NCI-H1048 (cell line): ENCODE measurements at places on chromosomes 7 and 10.

- DNase-seq, result no peak
Observed at GRCh38 chr10:71527135-71527534, 130.4 kb downstream of the CDH23 start.

- DNase-seq, result no peak
Observed at GRCh38 chr7:19024261-19024660, 93.2 kb downstream of the TWIST1 start.

- no peak for DNase-seq
Observed at GRCh38 chr7:7882888-7883287, 85.7 kb upstream of the GLCCI1 start.

- DNase-seq, result no peak
Observed at GRCh38 chr10:103123282-103124024, 69.6 kb downstream of the NT5C2 start.

DNA sequence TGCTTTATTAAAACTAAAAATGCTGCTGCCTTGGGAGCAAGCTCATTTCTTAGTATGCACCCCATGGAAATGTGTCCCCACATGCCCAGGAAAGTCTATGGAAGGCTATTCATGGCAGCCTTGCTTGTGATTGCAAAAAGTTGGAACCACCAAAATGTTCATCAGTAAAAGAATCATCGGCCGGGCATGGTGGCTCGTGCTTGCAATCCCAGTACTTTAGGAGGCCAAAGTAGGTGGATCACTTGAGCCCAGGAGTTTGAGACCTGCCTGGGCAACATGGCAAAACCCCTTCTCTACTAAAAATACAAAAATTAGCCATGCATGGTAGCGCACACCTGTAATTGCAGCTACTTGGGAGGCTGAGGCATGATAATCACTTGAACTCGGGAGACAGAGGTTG is 79.8 kb downstream of the ARHGAP22 start:
- DNase-seq, result no peak

GRCh38 chr10:119517235-119518141 is 25.0 kb downstream of the RGS10 start:
- DNase-seq, result no peak

GRCh38 chr10:112678987-112679386 is 232.0 kb downstream of the VTI1A start:
- no peak for DNase-seq

- DNase-seq, result no peak
Observed at GRCh38 chr7:1248143-1248915, 15.7 kb downstream of the UNCX start.

GRCh38 chr10:11699550-11700097 is 42.6 kb upstream of the ECHDC3 start:
- no peak for DNase-seq

DNA sequence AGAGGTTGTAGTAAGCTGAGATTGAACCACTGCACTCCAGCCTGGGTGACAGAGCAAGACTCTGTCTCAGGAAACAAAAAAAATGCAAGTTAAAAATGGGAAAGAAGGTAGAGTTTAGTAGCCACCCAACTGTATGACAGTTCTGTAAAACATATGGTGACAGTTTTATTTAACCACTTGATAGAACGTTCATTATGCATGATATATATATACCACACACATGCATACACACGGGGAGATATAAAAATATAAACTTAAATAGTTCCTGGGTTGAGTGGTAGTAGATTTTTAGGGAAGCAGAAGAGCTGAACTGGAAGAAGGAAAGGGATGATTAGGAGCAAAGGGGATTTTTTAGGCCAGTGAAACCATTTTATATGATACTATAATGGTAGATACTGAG is 120.0 kb downstream of the KMT2C start:
- DNase-seq, result no peak

- no peak for DNase-seq
Observed at GRCh38 chr10:132987671-132988571, 45.6 kb upstream of the CFAP46 start.

DNA sequence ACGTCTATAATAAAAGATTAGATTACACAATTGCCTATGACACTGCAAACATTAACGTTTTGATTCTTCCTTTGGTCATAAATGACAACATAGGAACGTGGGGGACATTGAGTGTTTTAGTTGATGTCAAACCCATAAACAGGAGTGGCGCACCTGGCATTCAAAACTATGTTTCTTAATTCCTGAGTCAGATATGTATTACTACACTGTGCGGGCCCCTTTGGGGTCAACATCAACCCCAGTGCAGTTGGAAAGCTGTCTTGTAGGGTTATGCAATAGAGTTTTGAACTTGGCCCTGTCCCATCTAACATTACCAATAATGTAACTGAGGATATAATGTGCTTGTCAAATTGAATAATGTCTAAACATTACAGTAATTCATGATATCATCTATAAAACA is 156.5 kb downstream of the CSTF2T start:
- DNase-seq, result no peak

- no peak for DNase-seq
Observed at GRCh38 chr7:34162027-34162565, 256.8 kb downstream of the BMPER start.

- no peak for DNase-seq
Observed at GRCh38 chr10:111084366-111085255, 7.8 kb downstream of the ADRA2A start.

- no peak for DNase-seq
Observed at GRCh38 chr7:26497801-26498596, 206.3 kb downstream of the SNX10 start.

DNA sequence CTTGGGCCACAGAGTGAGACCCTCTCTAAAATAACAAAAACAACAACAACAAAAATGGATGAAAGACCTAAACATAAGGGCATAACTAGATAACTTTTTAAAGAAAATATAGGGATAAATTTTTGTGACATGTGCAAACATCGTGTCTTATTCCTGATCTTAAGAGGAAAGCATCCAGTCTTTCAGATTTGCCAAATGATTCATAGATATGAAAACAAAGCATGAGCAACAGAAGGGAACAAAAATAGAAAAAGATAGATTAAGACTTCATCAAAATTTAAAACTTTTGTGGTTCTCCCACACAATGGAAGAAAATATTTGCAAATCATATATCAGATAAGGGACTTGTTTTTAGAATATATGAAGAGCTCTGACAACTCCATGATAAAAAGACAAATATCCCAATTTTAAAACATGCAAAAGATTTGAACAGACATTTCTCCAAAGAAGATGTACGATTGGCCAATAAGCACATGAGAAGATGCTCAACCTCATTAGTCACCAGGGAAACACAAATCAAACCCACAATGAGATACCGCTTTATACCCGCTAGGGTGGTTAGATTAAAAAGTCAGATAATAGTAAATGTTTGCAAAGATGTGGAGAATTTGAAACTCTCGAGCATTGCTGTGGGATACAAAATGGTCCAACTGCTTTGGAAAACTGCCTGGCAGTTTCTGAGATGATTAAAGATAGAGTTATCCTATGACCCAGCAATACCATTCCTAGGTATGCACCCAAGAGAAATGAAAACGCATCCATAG is 20.3 kb downstream of the PPIF start:
- DNase-seq, result no peak

GRCh38 chr7:106793015-106793975 is 71.8 kb upstream of the PIK3CG start:
- no peak for DNase-seq

GRCh38 chr10:75476569-75476968 is 45.1 kb downstream of the LRMDA start:
- no peak for DNase-seq

DNA sequence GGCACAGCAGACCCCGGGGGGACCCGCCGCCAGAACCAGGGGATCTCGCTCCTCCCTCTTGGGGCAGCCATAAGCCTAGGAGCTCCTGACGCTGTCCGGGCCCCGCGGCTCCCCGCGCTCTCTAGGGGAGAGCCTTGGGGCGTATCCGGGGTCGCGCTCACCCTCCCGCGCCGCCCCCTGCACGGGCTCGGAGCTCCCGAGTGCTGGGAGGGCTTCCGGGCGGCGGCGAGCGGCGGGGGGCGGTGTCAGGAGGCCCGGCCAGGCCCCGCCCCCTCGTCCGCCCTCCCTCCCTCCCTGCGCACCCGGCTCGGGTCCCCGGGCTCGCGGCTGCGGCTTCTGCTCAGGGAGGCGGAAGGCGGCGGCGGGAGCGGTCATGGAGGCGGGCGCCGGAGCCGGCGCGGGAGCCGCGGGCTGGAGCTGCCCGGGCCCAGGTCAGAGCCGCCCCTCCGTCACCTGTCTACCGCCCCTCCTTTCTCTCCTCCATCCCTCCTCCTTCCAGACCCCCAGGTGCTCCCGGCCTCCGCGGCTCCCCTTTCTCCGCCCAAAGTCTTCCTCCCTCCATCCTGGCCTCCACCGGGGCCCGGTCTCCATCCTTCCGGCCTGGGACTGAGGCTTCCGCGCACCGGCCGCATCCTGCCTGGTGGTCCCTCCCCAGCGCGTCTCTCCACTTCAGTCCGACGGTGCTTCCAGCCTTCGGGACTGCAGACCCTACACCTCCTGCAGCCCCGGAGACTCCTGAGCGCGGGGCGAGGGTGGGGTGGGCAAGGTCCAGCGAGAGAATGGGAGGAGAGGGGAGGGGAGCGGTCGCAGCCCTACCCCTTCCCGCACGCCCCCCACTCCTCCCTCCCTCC is at the start of gene CCDC136:
Gene CCDC136, plus strand, starts transcription at position 848 of the 851 bp plus-strand sequence. CDS start 444 bp downstream, outside the sequence.
- peak; percentile 17 for DNase-seq

DNA sequence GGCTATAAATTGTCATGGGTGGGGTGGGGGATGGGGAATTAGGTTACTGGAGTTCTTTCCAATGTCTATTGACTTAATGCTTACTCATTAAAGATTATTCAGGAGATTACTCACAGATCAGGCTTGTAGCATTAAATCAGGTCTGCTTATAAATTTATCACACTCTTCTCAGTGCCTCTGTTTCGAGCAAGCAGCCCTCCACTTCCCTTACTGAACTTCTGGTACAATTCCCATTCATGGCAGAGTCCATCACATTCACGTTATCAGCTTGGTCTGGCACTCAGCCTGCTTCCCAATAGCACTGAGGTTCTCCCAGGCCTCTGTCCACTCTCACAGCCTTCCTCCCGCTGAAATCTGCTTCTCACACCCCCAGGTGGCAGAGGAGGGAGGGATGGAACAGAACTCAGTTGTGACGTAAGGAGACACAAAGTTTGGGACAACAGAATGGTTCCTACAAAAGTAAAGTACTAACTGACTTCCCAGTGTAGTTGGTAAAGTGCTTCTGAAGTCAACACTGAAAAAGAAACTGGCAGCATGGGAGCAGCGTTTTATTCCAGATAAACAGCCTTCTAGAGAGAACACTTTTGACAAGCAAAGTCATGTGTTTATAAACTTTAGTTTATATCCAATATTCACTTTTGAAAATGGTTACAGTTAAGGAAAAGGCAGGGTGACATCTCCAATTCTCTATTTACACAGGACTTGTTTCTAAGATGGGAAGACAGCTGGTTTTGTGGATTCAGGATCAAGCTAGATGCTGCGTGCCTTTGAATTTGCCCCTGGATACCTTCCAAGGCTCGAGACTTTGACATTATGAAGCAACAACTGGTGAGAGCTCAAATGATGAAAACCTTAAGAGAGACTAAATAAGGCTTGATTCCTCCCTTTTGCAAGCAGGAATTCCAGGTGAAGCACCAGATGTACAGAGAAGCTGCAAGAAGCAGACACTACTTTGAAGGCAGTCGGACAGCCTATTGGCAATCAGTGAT is 81.4 kb downstream of the ATXN7L1 start:
- no peak for DNase-seq

GRCh38 chr7:18357691-18358090 is 137.9 kb upstream of the HDAC9 start:
- no peak for DNase-seq

DNA sequence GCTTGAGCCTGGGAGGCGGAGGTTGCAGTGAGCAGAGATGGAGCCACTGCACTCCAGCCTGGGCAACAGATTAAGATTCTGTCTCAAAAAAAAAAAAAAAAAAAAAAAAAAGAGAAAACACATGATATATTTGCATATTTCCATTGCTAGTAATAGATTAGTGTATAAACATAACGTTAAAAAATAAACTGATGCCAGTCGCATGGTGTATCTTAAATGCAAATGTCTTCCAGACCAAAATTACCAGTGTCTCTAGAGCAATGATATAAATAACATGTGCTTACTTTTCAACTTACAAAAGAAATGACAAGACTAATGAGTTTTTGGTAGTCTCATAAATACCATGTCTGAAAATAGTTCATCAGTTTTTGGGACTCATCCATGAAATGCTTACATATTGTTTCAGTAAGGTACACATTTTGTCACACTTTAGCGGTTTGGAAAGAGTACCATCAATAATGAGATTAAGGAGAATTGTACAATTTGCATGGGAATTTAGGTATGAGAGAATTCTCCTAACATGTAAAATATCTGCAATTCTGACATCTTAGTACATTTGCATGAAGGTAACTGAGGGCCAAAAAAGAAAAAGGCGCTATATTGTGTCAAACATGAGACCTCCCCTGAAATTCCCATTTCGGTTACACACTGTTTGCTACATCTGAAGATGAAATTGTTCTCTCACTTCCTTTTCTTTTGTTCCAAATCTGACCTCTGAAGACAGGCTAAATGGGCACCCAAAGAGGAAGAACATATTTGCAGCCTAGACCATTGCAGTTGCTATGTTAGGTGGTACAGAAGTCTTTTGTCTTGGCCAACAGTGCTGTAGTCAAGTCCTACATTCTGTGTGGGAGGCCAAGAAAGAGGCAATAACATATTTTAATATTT is 51.5 kb upstream of the PIP4K2A start:
- peak; percentile 75 for DNase-seq

DNA sequence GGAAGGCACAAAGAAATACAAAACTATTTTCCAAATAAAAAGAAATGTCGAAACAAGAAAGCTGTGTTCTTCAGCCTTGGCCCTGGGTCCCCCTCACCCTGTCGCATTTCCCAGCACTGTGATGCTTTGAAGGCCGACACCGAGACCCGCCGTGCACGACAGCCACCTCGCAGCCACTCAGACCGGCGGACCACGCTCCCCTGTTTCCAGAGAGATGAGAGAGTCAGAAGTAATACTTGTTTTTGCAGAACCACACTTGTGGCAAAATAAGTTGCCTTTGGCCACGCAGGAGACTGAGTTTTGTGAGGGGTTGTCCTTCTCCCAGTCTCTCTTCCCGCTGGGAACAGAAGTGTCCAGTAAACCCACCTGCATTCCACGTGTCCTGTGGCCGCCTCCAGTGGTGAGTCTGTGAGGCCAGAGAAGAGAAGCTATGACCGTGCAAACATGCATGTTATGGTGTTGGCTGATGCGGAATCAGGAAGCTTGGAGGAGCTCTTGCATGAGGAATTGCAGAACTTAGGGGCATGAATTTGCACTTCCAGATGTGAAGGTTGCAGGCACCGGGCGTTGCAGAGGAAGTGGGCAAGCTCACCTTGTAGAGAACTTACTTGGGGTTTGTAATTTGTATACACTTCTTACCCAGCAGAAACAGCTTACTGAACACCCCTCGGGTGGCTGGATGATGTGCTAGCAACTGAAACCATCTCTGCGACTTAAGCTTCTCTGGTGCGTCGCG is 194.5 kb downstream of the EBF3 start:
- no peak for DNase-seq

- DNase-seq, result no peak
Observed at GRCh38 chr7:2245883-2246675, 4.1 kb downstream of the NUDT1 start.
